ENCODE measurements at places on chromosomes 7 and 10.

DNA sequence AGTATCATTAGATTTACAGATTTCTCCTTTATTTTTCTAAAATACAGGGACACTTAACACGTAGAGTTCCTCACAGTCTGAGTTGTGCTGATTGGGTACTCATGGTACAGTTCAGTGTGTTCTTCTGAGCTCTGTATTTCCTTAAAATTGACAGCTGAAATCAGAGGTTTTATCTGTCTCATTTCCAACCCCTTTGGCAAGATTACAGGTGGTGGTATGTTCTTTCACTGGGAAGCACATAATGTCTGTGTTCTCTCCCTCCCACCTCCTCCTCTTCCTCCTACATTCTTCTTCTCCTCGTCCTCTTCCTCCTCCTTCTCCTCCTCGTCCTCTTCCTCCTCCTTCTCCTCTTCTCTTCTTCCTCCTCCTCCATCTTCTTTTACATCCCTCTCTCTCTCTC lies 99.5 kb upstream of the EEPD1 start:
- DNase-seq, result no peak

- DNase-seq, result no peak
These were observed 20.6 kb downstream of the KAT6B start for GRCh38 chr10:74846958-74847357.

- no peak for DNase-seq
These were observed 82.5 kb upstream of the SP4 start for GRCh38 chr7:21345361-21345760.

DNA sequence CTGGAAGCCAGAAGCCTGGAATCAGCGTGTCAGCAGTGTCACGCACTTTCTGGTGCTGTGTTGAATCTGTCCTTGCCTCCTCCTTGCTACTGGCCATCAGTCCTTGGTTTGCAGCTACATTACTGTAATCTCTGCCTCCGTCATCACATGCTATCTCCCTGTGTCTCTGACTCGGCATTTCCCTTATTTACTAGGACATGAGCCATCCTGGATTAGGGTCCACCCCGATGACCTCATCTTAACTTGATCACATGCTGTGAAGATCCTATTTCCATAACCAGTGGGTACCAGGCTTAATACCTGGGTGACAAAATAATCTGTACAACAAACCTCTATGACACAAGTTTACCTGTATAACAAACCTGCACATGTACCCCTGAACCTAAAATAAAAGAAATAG lies 518.0 kb upstream of the KLF6 start:
- no peak for DNase-seq

DNA sequence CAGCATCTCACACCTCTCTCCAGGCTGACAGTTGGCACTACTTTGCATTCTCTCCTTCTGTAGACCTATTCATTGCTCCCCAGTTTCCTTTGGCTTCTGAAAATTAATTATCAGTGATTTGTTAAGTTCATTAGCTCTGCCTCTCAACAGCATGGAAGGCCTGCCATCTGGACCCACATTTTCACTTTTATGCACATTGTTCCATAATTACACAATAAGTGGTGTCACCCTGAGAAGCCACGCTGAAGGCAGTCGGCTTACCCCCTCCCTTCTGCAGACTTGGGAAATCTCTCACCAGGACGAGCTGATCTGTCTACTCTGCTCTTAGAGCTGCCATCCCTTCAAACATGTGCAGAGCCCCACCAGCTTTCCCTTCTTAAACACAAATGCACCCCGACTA lies 64.7 kb downstream of the SLIT1 start:
- DNase-seq, result no peak

- DNase-seq, result no peak
These were observed 21.8 kb downstream of the DPYSL4 start for GRCh38 chr10:132208462-132209050.

- peak; percentile 58 for DNase-seq
These were observed 26.2 kb downstream of the TBATA start for GRCh38 chr10:70758757-70759514.

DNA sequence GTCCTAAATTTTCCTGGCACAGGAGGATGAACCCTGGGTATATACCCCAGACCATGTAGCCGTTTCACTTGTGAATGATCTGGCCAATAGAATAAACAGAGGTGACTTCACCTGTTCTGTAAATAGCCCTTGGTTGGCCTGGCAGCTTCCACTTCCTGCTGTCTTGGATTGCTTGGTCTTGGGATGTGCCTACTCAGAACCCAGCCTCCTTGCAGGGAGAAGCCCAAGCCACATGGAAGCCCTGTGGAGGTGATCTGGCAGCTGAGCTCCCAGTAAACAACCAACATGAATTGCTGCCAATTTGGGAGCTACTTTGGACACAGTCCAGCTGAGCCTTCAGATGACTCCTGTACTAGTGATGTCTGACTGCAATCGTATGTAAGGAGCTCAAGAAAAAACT lies 4.8 kb upstream of the RAPGEF5 start:
- DNase-seq, result no peak

GRCh38 chr10:97889461-97890265 lies 40.0 kb downstream of the GOLGA7B start:
- DNase-seq, result no peak

- DNase-seq, result no peak
These were observed 173.5 kb downstream of the DNAJC1 start for GRCh38 chr10:21830037-21830436.

DNA sequence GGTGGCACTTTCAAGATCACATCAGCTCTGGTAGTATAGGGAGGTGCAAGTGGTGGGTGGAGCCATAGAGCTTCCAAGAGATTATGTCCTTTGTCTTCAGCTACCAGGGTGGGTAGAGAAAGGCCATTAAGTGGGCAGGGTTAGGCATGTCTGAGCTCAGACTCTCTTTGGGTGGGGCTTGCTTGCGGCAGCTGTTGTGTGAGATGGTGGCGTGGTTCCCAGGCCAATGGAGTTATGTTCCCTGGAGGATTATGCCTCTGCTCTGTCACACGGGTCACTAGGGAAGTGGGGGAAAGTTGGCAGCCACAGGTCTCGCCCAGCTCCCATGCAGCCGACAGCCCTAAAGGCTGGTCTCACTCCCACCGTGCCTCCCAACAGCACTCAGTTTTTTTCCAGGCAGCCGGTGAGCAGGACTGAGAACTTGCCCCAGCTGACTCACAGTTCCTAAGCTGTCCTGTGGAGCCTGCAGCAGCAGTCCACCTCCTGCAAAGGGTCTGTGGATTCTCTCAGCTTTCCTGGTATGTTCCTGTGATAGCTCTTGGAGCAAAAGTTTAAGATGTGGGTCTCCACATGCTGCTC lies 459.0 kb downstream of the SH2D4B start:
- no peak for DNase-seq

DNA sequence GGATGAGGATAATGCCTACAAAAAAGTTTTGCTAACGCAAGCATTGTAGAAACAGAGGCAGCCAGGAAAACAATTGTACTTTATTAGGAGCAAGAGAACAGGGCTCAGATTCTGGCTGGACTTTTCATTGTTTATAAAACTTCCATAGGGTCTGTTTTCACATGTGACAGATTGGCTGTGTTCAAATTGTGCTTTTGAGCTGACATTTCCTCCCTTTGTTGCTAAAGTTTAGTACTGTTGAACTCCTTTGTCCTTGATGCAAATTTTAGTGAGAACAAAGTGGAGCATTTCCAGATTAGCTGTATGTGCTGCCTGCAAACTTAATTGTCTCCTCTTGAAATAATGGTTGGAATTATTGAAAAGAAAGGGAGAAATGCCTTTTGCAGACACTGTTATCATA lies 221.0 kb upstream of the FZD1 start:
- no peak for DNase-seq

- DNase-seq, result no peak
These were observed 22.1 kb downstream of the CEP55 start for GRCh38 chr10:93518531-93518930.

- peak; percentile 62 for DNase-seq
These were observed 55.7 kb downstream of the IKZF1 start for GRCh38 chr7:50359995-50360925.

DNA sequence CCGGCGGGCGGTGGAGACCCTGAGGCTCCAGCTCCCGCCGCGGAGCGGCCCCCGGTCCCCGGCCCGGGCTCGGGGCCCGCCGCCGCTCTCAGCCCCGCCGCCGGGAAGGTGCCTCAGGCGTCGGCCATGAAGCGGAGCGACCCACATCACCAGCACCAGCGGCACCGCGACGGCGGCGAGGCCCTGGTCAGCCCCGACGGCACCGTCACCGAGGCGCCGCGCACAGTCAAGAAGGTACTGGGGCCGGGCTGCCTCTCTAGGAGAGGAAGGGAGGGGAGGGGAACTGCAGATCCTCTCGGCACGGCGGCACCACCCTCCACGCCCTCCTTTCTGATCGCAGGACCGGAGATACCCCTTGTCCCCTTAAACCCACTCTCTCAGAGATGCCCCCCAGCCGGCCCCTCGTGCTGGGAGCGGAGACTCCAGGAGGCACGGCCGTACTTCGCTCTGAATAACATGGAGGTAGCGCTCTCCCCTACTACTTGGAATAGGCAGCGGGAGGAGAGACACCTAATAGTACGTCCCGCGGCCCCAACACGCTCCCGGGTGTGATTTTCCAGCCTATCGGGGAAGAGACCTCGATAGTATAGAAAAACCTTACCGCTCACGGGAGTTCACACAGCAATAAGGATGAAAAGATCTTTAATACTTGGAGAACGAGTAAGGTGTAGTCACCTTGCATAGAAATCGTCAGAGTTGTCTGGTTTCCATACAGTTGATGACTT lies 538 bp downstream of the AHCYL2 start:
- DNase-seq, result peak; percentile 34

DNA sequence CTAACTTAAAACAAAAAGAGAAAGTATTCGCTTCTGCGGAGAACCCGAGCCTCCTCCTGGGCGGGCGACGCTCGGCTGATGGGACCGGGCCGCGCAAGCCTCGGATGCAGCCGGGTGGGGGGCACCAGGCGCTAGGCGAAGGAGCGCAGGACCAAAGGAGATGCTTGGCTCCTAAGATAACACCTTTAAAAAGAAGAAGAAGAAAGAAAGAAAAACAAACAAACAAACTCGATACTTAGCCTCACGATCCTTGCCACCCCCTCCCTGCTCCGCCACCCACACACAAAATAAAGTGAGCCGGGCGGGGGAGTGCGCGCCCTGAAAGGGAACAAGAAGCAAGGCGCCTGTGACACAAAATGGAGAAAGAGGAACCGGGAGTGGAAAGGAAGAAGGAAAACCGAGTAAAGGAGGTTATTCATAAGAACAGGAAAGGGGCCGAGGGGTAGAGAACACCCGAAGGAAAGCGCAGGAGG lies 34.0 kb upstream of the EBLN1 start:
- DNase-seq, result peak; percentile 51

GRCh38 chr10:69538461-69538860 lies 34.8 kb downstream of the NEUROG3 start:
- no peak for DNase-seq

DNA sequence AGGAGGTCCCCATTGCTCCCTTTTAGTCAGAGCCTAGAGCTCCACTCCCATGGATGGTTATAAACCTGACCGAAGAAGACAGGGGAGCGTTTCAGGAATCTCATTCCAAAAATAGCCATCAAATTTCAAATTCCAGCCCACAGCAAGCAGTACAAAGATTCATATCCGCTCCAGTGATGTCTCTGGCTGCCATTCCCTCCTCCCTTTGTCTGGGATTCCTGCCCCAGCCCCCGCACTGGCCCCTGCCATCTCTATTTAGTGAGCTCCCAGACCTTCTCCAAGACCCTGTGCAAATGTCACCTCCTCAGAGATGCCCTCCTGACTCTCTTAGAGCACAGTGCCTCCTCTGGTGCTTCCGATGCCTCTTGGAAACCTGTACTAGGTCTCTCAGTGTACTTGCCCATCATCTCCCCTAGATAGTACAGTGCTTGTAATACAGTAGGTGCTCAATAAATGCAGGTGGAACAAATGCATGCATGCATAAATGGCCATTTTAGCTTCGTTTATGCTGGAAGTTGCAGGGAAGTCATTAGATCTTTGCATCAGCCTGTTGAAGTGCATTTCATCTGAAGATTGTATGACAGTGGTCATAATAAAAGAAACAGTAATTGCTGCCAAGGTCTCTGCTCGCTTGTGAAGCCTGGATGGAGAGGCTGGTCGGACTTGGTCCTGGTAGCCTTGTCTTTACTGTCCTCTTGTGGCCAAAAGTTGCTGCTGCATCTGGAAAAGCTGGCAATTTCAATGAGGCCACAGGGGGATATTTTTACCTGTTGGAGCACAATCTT lies 32.0 kb upstream of the HABP2 start:
- DNase-seq, result no peak

GRCh38 chr7:1019789-1020610 lies 24.3 kb upstream of the GPR146 start:
- no peak for DNase-seq

DNA sequence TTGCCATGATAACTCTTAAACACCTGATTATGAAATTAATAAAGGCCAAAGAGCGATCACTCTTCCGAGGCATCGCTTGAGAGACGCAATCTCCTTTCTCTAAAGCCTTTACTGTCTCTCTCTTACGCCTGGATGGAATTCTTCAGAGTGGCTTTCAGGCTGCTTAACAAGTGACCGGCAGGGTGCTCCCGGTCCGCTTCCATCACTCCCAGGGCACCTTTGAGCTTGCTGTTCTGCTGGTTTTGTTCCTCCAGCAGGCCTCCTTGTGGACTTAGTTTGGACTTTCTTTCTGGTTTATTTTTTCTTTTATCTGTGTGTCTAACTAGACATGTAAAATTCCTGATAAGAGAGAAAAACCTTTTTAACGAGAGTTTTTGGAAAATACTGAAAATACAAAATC lies 60.9 kb downstream of the MRPL32 start:
- DNase-seq, result no peak

DNA sequence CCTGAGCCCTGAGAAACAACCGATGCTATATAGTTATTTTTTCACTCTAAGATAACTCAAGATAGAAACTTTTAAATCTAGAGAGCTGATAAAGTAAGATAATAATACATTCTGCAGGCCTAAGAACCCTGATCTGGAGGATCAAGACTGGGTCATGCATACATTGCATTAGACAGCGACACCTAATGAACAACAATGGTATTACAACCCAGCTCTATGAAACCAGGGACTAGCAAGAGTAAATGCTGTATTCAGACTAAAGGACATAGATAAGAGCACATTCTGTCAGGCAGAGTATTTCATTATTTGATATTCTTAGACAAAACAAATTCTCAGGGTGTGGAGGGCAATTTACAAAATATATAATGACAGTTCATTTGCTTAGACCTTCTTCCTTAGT lies 148.6 kb downstream of the GRK5 start:
- DNase-seq, result no peak

DNA sequence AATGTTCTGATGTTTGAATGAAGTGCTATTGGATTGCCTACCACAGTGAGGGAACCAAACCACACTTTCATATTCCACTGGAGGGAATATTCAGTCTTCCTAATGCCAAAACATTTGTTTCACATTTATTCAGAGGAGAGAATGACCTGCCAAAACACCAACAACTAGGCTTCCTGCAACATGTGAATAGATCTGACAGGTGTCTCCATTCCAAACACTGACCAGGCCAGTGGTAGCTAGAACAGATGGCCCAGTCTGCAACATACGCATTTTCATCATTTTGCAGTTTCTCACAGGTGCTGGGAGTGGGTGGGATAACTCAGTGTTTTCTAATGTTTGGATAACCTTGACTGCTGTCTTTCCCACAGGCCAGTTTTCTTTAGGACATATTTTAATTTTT lies 110.0 kb downstream of the RELN start:
- no peak for DNase-seq

All from stimulated activated CD8-positive, alpha-beta memory T cell treated with anti-CD3 and anti-CD28 coated beads, Interleukin-12 subunit alpha, Interleukin-12 subunit beta, amount 100 ng/mL, for 1 hour (primary cell).